ENCODE measurements at places on chromosomes 4 and X.

DNA sequence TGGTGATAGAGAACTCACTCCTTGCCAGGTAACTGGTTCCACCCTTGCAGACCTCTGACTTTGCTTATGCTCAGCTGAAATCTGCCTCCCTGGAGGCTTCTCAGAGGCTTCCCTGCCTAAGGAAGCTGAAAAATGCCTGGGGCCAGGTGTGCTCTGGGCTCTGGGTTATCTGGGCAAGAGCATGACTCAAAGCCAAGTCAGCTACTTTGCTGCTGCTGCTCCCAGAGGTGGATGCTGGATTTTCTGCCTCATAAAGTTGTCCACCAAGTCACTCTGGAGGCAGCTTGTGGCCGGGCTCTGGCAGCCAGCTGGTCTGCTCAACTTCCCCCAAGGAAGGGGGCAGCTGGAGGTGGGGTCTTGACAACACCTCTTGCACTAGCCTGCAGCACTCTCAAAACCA, 132.7 kb downstream of the PJA1 start:
- DNase-seq: no peak

GRCh38 chr4:15657366-15657765, 2.2 kb upstream of the FBXL5 start:
- DNase-seq: no peak

- DNase-seq: no peak
These were observed 22.9 kb downstream of the IL3RA start for GRCh38 chrX:1359477-1359873.

DNA sequence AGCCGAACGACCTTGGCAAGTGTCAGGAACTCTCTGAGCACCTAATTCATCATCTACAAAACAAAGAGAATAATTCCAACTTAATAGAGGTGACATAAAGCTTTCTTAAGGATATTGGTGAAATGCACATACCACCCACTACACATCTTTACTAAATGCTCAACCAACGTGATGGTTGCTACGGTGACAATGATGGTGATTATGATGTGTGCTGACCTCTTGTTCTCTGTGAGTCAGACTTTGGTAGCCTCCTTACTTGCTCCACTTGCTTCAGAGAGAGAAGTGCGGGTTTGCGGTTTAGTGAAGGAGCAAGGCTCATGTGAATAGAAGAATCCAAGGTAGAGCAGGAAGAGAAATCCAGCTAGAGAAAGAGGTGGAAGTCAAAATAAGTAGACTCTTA, 52.8 kb upstream of the CLNK start:
- no peak for DNase-seq

- no peak for DNase-seq
These were observed 5.6 kb downstream of the SASH3 start for GRCh38 chrX:129785160-129785947.

GRCh38 chrX:96761566-96761965, 76.9 kb downstream of the DIAPH2 start:
- no peak for DNase-seq

GRCh38 chr4:173012608-173013007, 156.0 kb upstream of the GALNT7 start:
- no peak for DNase-seq

DNA sequence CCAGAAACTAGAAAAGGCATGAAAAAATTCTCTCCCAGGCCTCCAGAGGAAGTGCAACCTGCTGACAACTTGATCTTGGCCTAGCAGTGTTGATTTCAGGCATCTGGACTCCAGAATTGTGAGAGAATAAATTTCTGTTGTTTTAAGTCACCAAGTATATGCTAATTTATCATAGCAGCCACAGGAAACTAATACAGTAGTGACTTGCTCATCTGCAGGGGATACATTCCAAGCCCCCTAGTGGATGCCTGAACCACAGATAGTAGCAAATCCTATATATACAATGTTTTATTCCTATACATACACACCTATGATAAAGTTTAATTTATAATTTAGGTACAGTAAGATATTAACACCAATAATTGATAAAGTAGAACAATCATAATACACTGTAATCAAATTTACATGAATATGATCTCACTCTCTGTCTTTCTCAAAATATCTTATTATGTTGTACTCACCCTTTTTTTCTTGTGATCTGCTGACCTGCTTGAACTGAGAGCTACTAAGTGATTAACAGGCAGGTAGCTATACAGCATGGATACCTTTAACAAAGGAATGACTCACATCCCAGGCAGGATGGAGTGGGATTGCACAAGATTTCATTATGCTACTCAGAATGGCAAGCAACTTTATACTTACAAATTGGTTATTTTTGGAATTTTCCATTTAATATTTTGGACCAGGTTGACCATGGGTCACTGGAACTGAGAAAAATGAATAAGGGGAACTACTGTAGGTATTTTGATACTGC, 501.1 kb downstream of the KCNIP4 start:
- no peak for DNase-seq

DNA sequence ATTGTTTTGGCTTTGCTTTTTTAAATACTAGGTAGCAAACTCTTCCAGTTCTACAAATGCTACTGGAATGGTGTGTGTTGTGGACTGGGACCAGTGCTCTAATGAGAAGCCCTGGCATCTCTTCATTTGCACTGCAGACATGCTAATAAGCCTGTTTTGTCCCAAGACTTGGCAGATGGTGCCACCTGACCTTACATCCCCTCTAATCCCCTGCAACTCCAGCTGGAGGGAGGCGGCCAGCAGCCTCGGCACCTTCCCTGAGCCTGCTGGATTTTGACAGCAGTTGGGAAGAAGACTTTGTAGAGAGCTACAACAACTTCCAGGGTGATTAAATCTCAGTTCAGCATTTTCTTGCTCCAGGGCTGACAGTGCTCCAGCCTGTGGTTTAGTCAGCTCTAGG, 200.0 kb downstream of the DCLK2 start:
- DNase-seq: no peak

DNA sequence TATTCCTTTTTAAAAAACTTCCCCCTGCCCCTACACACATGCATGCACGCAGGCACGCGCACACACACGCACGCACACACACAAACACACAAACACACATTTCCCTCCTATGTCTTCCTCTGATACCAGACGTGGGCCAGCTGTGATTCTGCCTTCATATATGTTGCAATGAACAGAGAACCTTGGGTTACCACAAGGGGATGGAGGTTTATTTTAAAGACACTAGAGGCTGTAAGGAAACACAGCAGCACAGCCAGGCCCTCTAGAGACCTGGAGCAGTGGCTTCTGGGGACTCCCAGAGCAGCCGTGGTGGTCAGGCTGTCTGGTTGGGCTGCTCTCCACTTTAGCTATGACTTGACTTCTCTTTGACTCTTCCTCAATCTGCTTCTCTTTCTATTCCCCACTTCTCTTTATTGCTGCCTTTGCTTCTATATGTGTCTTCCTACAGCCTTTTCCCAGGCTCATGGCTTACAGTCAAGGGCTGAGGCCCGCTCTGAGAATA, 3.2 kb upstream of the TLR10 start:
- DNase-seq: no peak

GRCh38 chr4:7159923-7160322, 32.4 kb upstream of the SORCS2 start:
- no peak for DNase-seq

GRCh38 chr4:67291644-67292043, 253.7 kb downstream of the CENPC start:
- DNase-seq: no peak

DNA sequence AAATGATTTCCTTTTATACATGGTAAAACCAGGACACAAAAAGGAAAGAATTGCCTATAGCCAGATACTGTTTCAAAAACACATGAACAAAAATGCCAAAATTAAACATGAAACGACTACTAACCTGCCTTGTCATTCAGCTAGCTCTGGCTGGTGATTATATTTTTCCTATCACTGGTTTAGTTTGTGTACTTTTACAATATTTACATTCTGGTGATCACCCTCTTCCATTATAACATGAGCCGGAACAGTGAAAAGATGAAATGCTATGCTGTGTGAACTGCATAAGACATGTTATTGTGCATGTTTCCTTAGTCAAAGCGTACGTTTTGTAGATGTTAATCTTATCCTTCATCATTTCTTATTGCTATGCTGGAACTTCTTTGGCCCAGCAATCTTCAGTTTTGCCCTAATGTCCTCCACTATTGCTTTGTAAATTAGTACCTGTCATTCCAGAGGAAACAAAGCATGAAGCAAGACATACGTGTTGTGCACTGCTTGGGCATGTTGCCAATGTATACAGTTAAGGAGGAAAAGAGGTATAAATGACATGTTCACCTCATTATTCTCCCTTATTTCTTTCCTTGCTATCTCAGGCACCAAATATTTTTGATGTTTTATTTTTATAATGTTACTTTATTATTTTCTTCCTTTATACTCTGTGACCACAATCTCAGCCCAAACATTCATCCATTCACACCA, 386.3 kb downstream of the ARHGAP24 start:
- no peak for DNase-seq

- DNase-seq: no peak
These were observed 3.4 kb downstream of the ABHD18 start for GRCh38 chr4:127968586-127968985.

- DNase-seq: no peak
These were observed 210.0 kb downstream of the HS3ST1 start for GRCh38 chr4:11218692-11219091.

Measured in iPS DF 19.7 (cell line).